Left lung (tissue), 14 donors: ENCODE measurements at places on chromosomes 12 and 14.
A peak's percentile ranks its signal among the peaks of the same experiment; 100 is the strongest.

- no peak for DNase-seq
These were observed 577.8 kb downstream of the RPS29 start for GRCh38 chr14:49008363-49008762.

- no peak for DNase-seq
These were observed 1207.3 kb downstream of the SLC16A7 start for GRCh38 chr12:60803147-60803546.

- no peak for DNase-seq
These were observed 35.8 kb downstream of the FBXO33 start for GRCh38 chr14:39396448-39396847.

DNA sequence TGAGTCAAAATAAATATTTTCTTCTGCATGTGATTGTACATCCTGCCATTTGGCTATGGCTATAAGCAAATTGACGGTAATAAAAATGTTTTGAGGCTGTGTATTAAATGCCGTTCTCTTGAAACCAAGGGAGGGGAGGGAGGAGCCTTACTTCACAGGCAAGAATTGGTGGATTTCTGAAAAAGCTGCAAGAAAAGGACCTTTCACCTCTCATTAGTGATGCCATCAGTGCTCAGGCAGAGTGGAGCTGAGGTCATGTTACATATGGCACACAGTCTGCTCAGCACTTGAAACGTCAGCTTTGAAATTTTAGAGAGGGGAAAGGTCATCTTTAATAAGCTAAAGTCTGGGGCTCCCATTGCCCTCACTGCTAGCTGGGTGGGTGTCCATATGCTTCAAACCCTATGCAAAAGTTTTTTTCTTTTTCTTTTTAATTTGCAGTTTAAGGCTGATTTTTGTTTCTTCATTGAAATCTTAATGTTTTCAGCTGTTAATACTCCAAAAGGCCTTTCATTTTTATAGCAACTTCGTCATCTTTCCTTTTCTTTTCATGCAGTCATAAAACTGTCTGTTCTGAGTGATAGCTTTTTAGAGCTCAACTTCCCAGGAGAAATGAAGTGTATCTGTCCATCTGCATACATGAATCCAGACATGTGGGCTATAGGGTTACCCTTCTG lies 9.8 kb upstream of the SIX1 start:
- no peak for DNase-seq

DNA sequence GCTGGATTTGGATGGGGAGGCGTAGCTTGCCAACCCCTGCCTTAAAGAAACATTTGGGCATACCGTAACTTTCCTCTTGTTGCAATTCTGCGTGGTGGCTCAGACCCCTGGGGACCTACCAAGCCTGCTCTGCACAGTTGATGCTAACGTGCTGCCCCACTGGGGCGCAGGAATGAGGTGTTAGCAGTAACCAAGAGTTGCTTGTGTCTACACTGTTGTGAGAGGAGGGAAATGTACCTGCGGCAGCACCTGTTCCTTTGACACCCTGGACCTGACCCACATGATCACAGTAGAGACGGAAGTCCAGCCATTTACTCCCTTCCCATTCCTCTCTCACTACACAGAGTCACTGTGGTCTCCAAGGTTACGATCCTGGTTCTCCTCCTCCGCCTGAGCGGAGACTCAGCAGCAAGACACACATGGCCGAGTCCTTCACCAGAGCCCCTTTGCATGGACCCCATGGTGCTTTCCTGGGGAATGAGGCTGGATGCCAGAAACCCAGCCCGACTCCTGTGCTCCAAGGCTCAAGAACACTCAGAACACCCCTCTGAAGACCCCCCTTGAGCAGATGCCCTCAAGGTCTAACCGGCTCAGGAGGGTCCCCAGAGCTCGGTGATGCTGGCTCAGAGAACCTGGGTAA lies 84.8 kb downstream of the FBXL14 start:
- DNase-seq, result no peak

DNA sequence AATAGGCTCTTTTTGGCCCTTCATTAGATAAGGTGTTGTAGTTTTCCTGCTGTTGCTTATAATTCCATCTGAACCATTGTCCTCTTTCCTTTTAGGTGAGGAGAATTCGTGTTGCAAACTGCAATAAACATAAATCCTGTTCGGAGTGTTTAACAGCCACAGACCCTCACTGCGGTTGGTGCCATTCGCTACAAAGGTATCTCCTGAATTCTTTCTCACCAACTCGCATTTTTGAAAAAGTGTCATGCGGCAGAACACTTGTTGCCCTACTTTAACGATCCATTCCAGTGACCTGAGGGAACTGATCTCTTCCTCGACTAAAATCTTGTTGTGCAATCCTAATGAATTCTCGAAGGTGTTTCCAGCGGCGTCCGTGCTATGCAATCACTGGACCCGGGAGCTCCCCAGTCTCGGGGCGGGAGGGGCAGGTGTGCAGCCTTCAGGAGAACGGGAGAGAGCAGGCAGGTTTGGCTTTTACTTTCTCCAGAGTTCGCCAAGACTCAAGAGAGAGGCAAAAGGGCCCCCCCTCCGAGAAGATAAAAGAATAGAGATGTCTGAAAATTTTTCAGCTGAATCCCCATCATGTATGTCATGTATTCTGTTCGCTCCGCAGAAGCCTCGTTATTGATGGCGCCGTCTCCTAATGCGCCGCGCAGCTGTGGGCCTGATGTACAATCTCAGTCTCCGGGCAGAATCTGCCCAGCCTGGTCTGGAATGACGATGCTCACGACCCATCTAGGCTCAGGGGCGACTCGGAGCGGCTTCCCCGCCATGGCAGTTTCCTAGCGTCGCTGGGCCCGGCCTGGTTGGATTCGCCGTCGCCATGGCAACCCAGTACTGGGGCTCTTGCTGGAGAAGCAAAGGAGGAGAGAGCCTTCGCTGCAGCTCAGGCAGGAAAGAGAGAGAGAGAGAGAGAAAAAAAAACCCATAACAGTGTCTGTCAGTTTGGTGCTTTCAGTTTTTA lies 38.2 kb downstream of the PLXNC1 start:
- DNase-seq, result peak; percentile 63

DNA sequence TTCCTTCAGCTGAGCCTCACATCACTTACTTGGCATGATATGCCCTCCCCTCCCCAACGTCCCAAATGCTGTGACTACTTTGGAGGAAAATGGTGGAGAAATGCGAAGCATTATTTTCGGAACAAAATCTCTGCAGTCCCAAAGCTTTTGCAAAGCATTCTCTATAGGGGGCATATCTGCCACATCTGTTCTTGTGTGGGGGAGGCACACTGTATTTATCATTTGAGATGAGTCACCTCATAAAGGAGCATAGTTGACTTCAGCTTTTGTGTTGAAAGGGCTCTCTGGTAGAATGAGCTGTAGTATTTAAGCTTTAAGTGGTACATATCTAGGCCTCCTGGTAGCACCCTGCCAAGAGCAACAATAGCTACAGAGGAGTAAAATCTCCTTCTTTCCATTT lies 447.5 kb downstream of the ADAMTS20 start:
- DNase-seq, result no peak

DNA sequence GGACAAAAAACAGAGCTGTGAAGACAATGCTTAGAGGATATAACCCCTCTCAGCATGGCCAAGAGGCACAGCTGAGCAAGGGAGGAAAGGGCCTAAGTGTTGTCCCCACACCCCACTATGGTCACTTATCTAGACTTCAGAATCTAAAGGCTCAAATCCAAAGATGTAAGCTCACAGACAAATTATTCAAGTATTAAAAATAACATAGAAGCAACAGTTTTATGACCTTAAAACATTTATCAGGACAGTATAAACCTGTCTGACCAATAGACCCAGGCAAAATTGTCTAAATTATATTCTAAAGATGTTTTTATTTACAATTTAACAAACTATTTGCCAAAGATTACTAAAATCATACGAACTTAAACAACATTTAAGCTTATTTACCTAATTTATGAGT lies 28.1 kb upstream of the PRICKLE1 start:
- DNase-seq, result no peak

DNA sequence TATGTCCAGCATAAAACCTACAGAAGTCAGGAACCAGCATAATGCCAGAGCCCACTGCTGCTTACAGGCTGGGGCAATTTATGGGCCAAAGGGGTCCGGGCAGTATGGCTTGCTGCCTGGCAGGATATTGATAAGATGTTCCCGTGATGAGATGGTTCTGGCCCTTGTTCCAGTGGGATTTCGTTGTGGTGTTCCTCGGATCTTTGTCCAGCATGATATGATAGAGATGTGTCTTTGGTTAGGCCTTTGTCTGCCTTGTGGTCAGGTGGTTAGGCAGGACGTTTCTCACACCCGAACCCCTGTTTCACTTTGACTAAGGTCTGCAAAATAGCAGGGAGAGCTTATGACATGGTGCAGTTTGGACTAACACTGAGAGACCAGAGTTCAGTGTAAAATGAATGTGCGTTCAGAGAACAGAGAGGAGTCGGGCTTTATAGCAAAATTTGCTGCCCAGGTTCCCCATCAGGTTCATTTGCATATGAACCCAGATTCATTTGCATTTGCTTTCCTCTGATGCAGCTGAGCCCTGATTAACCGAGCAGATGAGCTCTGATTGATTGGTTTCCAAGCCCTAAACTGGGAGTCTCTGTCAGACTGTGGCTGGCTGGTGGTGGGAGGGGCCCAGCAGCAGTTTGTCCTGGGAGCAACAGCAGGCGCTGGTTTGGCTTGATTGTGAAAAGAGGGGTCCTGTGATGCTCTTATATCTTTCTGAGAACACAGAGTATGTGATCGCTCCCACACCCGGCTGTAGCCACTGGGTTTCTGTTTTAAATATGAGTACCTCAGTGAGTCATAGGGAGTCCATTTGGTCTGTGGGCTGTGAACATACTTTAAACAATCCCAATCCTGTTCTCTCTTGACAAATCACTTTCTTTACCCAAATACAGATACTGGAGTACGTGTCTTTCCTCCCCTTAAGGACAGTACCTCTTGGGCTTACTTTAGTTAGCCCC lies 156.3 kb upstream of the PZP start:
- DNase-seq, result no peak

GRCh38 chr12:3882896-3883564 lies 9.8 kb upstream of the PARP11 start:
- DNase-seq, result no peak

GRCh38 chr12:114392909-114393308 lies 13.0 kb downstream of the TBX5 start:
- no peak for DNase-seq

GRCh38 chr12:69440016-69440415 lies 30.2 kb upstream of the FRS2 start:
- no peak for DNase-seq

- peak; percentile 51 for DNase-seq
These were observed 17.3 kb upstream of the YY1 start for GRCh38 chr14:100221533-100222223.

- no peak for DNase-seq
These were observed 384.6 kb downstream of the SLC16A7 start for GRCh38 chr12:59980476-59980875.

GRCh38 chr12:130444061-130444460 lies 106.4 kb downstream of the PIWIL1 start:
- DNase-seq, result no peak

DNA sequence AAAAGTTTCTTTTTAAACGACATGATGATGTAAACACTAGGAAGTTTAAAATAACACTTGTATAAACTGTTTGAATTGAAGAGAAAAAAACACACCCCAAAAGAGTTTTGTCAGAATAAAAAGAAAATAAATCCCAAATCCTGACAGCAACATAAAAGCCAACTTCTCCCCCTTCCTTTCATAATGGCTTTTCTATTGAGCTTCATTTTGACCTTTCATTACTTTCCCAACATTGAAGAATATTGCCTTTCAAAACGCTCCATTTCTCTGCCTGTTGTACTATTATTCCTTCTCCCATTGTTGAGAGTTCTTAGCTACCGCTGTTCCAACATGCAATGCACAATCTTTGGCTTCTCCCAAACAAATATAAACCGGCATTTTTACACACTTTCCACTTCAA lies 448.5 kb downstream of the BCAT1 start:
- DNase-seq, result no peak

DNA sequence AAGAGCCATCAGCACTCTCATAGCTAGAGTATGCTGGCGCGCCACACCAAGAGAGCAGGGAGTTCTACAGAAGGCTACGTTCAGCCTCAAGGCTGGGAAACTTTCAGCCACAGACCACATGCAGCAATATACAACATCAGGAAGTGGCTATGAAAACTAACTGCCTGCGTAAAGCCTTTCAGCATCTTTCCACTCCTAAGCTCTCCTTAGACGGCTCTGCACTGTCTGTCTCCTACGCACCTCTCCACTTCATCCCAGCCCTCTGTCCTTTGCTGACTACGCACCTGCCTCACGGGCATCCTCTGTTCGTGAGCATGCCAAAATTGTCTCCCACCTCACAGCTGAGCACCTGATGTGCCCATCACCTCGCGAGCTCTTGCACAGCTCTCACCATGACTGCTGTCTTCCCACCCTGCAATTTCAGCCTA lies 9.7 kb downstream of the MPHOSPH9 start:
- no peak for DNase-seq

DNA sequence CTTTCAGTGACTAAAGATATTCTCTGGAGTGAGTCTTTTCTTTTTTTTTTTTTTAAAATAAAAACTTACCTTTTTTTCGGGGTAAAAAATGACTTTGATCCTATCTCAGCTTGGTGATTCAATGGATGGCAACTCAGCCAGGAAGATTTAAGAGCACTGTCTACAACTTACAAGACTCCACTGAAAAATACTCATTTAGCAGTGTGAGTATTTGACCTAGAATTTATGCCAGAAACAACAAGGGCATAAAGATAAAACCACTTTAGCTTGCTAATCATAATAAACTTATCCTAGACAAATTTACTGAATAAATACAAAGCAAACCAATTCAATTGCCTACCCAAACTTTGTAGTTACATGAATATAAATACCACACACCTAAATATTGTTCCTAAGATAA lies 446.6 kb downstream of the RPS29 start:
- DNase-seq, result no peak

DNA sequence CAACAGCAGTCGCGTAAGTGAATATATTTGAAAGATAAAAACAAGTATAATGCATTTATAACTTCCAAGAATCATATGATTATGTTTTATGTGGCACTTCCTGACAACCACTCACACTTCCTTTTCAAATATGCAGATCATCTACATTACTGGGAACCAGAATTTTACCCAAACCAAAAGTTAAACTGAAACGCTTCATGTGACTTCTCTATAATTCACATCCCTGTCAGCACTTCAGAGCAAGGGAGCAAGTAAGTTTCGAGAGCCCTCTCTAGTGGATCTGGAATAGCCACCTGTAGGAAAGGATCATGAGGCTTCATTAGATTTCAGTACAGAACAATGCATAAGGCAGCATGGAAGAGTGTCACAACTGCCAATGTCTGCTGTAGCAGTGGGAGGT lies 13.7 kb upstream of the ALX1 start:
- no peak for DNase-seq

DNA sequence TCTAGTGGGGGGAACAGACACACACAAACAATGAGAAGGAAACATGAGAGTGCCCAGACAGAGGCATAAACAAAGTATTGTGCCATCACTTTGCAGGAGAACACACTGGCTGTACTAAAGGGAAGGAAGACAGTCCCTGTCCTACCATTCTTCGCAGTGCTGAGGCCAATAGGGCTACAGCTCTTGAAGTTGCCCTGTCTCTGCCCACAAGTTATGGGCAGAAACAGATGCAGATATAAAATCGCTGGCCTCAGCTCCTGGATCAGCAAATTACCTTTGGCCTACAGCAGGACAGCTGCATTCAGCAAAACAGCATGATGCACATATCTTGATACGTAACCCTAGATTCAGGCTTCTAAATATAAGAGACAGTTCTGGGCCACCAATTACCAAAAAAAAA lies 23.0 kb upstream of the PRKAB1 start:
- no peak for DNase-seq

- DNase-seq, result no peak
These were observed 283.1 kb downstream of the DPF3 start for GRCh38 chr14:72610831-72611200.

- DNase-seq, result peak; percentile 19
These were observed 131.2 kb upstream of the FOXG1 start for GRCh38 chr14:28635387-28635786.
